ENCODE measurements at places on chromosomes 12 and 14. TPM values are rescaled to one million over a fixed set of nuclear protein-coding genes. Genes with fewer than 3 reads are reported as not detected.

The KANSL2 gene
- total RNA-seq = 55.0 TPM

The GYS2 gene
- total RNA-seq = not detected

The DTX3 gene
- total RNA-seq = 11.3 TPM

The GPD1 gene
- 0.27 TPM for total RNA-seq

The TAS2R20 gene
- total RNA-seq = 0.05 TPM

The KLRG1 gene
- total RNA-seq = 2.3 TPM

The CLEC12A gene
- not detected for total RNA-seq

The CLIP1 gene
- total RNA-seq = 26.6 TPM

The PDZRN4 gene
- total RNA-seq = not detected

The CCDC177 gene
- not detected for total RNA-seq

The AQP6 gene
- total RNA-seq = not detected

The SSPN gene
- not detected for total RNA-seq

The GIT2 gene
- total RNA-seq = 25.0 TPM

The LGR5 gene
- 0.10 TPM for total RNA-seq

The SPATA7 gene
- 3.5 TPM for total RNA-seq

The SYCP3 gene
- total RNA-seq = not detected

The RNASE4 gene
- 0.82 TPM for total RNA-seq

The DCN gene
- total RNA-seq = not detected

The CDKN3 gene
- 122 TPM for total RNA-seq

The PGF gene
- 76.1 TPM for total RNA-seq

The CYP46A1 gene
- total RNA-seq = not detected

The TMEM253 gene
- total RNA-seq = not detected

The KCNK13 gene
- 0.45 TPM for total RNA-seq

The KRT78 gene
- 0.13 TPM for total RNA-seq

The ACOT6 gene
- not detected for total RNA-seq

The ANG gene
- total RNA-seq = 0.33 TPM

The CD163 gene
- total RNA-seq = not detected

The CLEC14A gene
- total RNA-seq = not detected

The RBP5 gene
- not detected for total RNA-seq

The CLEC4D gene
- not detected for total RNA-seq

The SIX6 gene
- not detected for total RNA-seq

The FAM186B gene
- 0.17 TPM for total RNA-seq

The TAS2R50 gene
- total RNA-seq = 0.13 TPM

The UNC79 gene
- not detected for total RNA-seq

The LPAR5 gene
- total RNA-seq = 0.27 TPM

The AKAP6 gene
- 0.60 TPM for total RNA-seq

The CLEC6A gene
- total RNA-seq = not detected

The TSPAN11 gene
- total RNA-seq = not detected

The FBXO34 gene
- 16.0 TPM for total RNA-seq

The TTC9 gene
- total RNA-seq = 0.80 TPM

The IL22 gene
- total RNA-seq = not detected

The OR6C68 gene
- not detected for total RNA-seq
